ENCODE measurements at places on chromosomes 1 and 21.

DNA sequence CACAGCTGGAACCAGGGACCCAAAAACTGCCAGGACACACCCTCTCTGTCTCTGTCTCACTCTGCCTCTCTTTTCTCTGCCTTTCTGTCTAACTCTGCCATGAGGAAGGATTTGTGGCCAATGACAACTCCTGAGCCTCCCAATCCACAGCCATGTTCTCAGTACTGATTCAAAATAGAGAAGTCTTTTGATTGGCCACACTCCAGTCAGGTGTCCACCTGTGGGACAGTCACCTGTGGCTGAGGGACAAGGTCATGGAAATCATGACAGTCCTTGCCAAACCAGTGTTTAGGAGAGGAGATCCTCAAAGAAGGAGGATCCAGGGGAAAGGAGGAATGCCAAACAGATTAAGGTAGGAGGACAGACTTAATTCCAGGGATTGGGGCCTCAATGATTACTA lies 15.8 kb downstream of the TINAGL1 start:
- DNase-seq, result no peak

- DNase-seq, result no peak
Measured at GRCh38 chr1:77349275-77349674, 67.5 kb downstream of the AK5 start.

DNA sequence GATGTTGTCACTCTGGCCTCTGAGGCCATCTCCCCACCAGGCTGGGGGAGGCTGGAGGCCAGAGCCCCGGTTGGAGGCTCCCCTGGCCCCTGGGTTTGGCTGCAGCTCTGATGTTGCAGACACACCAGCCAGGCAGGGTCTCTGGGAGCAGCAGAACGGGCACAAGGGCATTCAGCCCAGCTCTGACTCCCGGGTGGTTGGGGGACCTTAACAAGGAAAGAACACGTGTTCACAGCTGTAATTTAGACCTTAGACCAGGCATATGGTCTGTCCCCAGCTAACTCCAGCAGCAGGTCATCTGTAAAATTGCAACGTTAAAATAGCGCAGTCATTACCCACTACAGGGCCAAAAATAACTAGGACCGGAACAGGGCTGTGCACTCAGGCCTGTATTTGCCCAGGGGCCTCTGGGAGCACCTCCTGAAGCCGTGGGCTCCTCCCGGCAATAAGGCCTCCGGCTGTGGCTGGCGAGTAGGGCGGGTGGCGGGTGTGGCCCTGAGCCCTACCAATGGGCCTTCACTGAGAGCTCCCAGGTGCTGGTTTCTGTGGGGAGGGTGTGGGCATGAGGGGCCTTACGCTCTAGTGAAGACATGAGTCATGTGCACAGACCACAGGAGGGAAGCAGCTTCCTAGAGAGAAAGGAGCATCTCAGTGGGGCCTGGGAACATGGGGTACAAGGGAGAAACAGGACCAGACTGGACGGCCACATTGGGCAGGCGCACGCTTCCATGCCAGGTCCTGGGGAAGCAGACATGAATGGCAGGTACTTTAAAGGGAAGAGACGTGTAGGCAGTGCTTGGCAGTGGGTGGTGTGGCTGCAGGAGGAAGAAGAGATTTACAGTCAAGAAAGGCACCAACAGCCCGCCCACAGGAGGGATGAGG lies 6.1 kb downstream of the LDLRAP1 start:
- no peak for DNase-seq

- DNase-seq, result no peak
Measured at GRCh38 chr1:81836007-81836626, 35.4 kb downstream of the ADGRL2 start.

DNA sequence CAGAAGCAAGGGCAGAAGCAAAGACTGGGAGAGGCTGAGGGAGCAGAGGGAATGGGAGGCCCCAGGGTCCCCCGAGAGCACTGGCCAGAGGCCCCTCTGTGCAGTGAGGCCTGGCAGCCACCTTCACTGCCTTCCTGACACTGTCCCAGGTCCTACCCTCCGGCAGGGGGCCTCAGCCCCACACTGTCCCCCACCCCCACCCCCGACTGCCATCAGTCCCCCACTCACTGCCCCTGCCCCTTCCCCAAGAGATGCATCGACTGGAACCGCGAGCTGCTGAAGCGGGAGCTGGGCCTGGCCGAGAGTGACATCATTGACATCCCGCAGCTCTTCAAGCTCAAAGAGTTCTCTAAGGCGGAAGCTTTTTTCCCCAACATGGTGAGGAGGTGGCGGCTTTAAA lies 13.0 kb upstream of the PADI6 start:
- DNase-seq, result no peak

- no peak for DNase-seq
Measured at GRCh38 chr1:37071829-37072228, 37.5 kb upstream of the GRIK3 start.

- no peak for DNase-seq
Measured at GRCh38 chr21:17422931-17423330, 89.9 kb upstream of the CXADR start.

DNA sequence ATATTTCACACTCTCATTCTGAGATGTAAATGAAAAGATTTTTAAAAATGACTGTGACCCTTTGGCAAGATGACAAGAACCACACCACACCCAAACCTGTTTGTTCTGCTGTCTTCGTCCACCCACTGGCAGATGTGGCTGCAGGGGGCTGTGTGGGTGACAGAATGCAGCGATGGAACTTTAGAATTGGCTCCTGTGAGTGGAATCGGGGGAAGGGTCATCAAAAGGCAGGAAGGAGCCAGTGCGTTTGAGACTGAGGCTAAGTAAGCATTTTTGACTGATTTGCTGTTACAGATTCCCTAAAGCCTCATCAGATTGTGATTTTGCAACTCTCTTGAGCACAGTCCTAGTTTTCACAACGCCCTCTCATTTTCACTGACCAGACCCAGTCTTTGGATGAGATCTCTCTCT lies 111.2 kb upstream of the ADGRL2 start:
- DNase-seq, result peak; percentile 60

- no peak for DNase-seq
Measured at GRCh38 chr1:155278689-155279160, 1.5 kb downstream of the HCN3 start.

GRCh38 chr1:11184973-11185372 lies 4.2 kb upstream of the ANGPTL7 start:
- no peak for DNase-seq

GRCh38 chr1:151060657-151061421 lies 642 bp downstream of the MLLT11 start:
- no peak for DNase-seq

DNA sequence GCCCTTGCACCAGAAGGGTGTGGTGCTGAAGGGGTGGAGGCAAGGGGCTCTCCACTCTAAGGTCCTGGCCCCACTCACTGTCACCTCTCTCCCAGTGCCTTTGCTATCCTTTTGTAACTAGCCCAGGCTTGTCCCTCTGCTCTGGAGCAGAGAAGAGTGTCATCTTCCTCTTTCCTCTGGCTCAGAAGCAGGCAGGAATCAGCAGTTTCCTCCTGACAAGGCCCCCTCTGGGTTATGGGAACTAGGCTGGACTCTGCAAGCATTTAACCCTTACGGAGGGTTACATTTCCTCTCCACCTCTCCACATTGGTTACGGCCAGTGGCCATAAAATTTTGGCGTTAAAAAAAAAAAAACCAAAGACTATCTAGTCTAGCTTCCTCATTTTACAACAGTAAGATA lies 30.4 kb downstream of the PLXNA2 start:
- no peak for DNase-seq

GRCh38 chr1:84721152-84721551 lies 30.9 kb upstream of the SSX2IP start:
- DNase-seq, result peak; percentile 42

- DNase-seq, result no peak
Measured at GRCh38 chr1:209493559-209493958, 90.0 kb upstream of the CAMK1G start.

- peak; percentile 28 for DNase-seq
Measured at GRCh38 chr21:42056996-42057689, 14.0 kb upstream of the UMODL1 start.

- no peak for DNase-seq
Measured at GRCh38 chr1:36653850-36654249, 171.1 kb upstream of the CSF3R start.

GRCh38 chr1:61724506-61724812 lies 482 bp downstream of the TM2D1 start:
- DNase-seq, result no peak

DNA sequence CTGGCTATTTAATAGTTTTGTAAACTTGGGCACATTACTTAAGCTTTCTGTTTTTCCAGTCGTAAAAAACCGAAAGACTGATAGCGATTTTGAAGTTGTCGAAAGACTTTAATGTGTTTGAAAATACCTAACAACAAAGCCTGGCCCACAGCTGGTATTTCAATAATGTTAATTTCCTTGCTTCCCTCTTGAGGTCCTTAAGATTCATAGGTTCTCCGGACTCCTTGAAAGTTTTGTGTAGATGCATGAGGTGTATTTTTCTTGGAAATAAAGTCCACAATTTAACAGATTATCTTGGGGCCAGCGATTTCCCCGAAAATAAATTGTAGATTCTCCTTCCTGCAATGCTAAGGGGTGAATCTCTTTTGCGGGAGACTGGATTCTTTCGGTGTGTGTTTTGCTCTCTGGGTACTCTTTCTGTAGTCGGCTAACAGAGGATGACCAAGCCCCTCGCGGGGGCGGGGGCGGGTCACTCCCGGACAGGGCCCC lies 735 bp upstream of the YTHDF2 start:
- no peak for DNase-seq

- no peak for DNase-seq
Measured at GRCh38 chr1:3651930-3652547, at the start of gene TP73. Gene TP73, plus strand, starts transcription at chr1:3652516. Its CDS starts 29,850 bp downstream, at chr1:3682366.

DNA sequence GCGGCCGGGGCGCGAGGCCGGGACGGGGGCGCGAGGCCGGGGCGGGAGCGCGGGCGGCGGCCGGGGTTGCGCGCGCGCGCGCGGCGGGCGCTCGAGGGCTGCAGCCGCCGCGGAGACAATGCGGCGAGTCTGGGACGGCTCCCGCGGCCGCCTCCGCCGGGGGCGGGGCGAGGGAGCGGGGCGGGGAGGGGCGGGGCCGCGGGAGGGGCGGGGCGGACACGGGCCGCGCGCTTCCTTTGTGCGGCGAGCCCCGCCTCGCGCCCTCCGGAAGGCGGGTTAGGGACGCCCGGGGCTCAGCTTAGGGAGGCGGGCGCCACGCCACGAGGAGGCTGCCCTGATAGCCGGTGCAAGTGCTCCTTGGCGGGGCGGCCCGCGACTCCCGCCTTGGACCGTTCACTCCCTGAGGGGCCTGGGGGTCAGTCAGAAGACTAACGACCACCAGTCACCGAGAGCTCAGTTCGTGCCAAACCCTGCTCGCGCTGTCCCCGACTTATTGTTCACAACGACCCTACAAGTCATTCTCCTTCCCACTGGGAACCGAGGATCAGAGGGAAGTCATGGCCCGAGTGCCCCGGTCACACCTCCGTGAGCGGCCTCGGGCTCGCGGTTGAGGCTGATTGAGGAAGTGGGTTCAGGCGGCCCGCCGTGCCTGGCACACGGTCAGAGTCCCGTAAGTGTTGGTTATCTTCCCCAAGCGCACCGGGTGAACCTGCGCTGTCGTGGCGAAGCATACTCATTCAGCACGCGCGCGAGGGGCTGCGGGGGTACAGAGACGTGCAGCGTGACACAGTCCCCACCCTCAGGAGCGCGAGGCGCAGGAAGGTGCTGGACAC lies 29.1 kb upstream of the A3GALT2 start:
- no peak for DNase-seq

DNA sequence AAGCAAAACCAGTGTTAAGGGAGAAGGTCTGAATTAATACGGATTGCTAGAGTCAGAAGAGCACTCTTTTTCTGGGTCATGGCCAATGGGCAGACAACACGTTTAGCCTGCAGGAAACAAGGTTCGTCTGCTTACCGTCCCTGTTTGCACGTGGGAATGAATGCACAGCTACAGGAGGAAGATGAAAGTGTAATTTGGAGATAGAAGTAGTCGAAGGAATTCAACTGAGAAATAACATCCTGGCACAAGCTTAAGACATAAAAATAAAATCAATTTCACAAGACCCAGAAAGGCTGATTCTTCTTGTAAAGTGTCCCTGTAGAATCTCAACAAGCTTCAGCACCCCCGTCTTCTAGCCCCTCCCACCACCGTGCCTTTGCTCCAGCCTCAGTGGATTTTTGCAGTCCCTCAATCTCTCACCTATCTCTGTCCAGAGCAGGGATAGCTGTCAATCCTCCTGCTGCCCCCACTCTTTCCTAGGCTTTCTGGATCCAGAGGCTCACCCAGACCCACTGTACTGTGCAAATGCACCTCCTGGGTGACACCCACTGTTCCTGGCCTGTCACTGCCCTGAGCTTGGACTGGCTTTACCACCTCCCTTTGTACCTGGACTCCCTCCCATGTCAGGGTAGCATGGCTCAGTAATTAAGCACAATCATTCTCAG lies 60.6 kb downstream of the C1orf94 start:
- DNase-seq, result no peak

DNA sequence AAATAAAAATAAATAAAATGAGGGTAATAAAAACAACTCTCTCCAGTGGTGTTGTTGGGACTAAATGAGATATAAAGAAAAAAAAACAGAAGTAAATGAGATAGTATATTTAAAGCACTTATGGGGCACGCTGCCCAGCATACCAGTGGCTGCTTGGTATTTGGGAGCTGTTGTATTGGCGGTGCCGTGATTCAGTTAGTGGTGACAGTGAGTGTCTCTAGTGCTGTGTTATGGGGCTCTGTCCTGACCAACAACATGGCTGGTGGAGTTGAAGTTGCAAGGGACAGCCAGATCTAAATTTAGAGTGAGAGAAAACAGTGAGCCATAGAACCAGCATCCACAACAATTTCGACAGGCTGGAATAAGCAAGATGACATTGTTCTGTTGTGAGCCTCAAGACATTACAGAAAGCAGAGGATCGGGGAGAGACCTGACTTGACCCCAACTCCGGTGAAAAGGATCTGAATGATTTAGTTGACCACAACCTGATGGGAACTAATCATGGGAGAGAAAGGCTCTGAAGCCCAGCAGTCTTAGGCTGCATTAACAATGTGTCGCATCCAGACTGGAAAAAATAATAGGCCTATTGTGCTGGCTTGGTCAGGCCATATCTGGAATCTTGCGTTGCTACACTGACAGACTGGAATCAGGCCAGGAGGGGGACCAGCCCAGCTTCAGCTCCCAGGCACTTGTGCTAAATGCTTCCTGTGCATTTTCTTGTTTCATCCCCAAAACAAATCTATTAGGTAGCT lies 2.4 kb upstream of the MFSD2A start:
- DNase-seq, result no peak

- DNase-seq, result no peak
Measured at GRCh38 chr1:67748630-67749029, 63.6 kb downstream of the GADD45A start.

- no peak for DNase-seq
Measured at GRCh38 chr1:79741720-79742421, 735.3 kb upstream of the ADGRL4 start.

GRCh38 chr1:235809688-235810397 lies 56.9 kb downstream of the LYST start:
- no peak for DNase-seq
